SHP77 (cell line): ENCODE measurements at places on chromosomes 16 and 17.

- peak; percentile 53 for DNase-seq
These were observed 141.1 kb downstream of the RGS9 start for GRCh38 chr17:65278050-65278819.

GRCh38 chr17:20934288-20934687 is 108.5 kb downstream of the USP22 start:
- DNase-seq: no peak

- DNase-seq: no peak
These were observed 112.0 kb downstream of the AXIN2 start for GRCh38 chr17:65449495-65449894.

DNA sequence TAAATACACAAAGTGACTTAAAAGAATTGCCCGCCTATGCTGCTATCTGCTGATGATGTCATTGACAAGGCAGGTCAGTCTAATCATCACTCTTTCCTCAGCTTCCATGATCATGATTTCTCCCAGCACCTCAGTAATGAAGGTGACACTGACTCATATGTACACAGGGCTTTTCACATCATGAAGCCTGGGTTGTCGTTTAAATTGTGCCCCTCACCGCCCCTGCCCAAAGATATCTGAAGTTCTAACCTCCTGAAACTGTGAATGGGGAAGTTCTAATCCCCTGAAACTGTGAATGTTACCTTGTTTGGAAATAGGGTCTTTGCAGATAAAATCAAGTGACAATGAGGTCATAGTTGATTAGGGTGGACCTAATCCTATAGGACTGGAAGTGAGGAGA is 17.4 kb upstream of the GPRC5C start:
- DNase-seq: no peak

DNA sequence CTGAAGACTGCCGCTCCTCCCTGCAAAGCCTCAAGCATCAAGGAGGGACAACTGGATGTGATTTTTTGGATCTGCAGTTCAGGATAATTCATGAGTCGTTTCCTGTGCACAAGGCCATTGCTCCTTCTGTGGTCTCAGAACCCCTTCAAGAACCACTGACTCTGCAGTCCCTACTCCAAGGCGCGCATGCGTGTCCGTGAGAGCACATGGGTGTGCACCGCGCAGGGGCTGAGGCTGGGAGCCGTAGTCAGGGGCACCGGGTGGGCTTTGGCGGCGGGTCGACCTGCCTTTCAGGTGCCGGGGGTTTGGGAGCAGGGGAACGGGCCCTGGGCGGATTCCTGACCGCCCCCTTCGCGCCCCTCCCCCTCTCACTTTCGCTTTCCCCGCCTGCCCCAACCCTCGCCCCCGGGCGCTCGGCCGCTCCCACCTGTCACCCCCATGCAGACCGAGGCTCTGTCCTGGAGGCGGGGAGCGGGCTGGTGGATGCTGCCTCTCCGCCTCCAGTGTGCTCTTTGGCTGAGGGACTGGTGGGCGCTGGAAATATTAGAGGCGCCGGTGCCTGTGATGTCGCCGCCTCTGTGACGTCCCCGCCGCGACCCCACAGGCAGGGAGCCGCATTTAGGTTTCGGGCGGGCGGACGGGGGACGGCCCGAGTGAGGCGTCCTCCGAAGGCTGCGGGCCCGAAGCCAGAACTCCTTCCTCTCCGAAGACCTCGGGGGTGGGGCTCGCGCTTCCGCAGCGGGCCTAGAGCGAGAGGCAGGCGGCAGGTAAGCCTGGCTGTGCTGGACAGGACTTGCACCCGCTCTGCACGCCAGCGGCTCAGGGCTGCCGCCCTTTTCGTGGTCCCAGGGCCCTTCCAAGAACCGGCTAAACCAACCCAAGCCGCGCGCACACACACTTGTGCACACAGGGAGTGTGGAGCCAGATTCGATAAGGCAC is at the start of gene SPATA32:
SPATA32 (minus strand) TSS at position 518 of the 939 bp plus-strand sequence; CDS start at position 440, 78 bp downstream.
- DNase-seq: no peak

- DNase-seq: no peak
These were observed 40.3 kb downstream of the HOXB1 start for GRCh38 chr17:48490451-48490892.

- no peak for DNase-seq
These were observed 13.7 kb downstream of the GLP2R start for GRCh38 chr17:9839433-9839832.

- DNase-seq: no peak
These were observed 64.2 kb upstream of the FAM20A start for GRCh38 chr17:68665373-68665772.

DNA sequence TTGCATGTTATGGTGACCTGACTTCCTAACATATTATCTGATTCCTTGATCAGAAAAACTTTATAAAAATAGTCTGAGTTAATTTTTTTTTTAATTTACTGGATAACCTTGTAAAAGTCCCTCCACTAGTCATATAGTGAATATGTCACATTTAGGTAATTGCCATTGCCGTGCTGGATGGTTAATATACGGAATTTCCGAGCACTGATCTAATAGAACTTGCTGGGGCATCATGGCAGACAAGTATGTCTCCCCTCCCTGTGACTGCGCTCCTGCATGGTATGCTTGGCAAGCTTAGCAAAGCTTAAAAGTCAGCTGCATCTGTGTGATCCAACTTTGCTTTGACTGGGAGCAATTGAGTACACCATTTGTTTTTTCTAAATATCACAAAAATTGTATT is 239.4 kb upstream of the TBX2 start:
- DNase-seq: no peak

DNA sequence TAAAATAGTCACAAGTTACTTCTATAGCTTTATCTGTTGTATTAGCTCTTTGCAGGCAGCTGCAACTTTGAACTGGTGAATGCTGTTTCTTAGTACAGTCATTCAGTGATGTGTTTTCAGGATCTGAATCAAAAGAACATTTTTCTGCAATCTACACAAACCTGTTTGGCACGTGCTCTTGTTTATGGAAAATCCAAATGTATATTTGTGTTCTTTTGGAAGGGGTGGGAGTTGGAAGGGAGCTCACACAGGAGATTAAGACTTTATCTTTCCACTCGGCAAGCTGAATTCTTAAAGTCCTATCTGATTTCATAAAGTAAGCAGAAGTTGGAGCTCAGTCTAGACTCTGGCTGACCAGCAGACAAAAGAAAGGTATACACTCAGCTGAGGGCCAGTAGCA is 300.2 kb downstream of the MAP2K6 start:
- DNase-seq: no peak

- DNase-seq: no peak
These were observed 119.3 kb upstream of the WSCD1 start for GRCh38 chr17:5950878-5951277.

GRCh38 chr17:31508288-31509094 is 117.0 kb downstream of the RAB11FIP4 start:
- DNase-seq: no peak
